ENCODE measurements at places on chromosomes 12 and 14. TPM values are rescaled to one million over a fixed set of nuclear protein-coding genes. Genes with fewer than 3 reads are reported as not detected.

The SOAT2 gene
- polyA plus RNA-seq = 0.20 TPM

The RPS6KL1 gene
- polyA plus RNA-seq = 1.3 TPM

The RHOF gene
- polyA plus RNA-seq = 10.5 TPM

The NEUROD4 gene
- not detected for polyA plus RNA-seq

The OR8S1 gene
- polyA plus RNA-seq = not detected

The ALX1 gene
- polyA plus RNA-seq = not detected

The AP1G2 gene
- polyA plus RNA-seq = 62.8 TPM

The NRXN3 gene
- polyA plus RNA-seq = 1.4 TPM

- no peak for DNase-seq
Measured at GRCh38 chr12:57620245-57620935, 9.2 kb downstream of the ARHGEF25 start.

DNA sequence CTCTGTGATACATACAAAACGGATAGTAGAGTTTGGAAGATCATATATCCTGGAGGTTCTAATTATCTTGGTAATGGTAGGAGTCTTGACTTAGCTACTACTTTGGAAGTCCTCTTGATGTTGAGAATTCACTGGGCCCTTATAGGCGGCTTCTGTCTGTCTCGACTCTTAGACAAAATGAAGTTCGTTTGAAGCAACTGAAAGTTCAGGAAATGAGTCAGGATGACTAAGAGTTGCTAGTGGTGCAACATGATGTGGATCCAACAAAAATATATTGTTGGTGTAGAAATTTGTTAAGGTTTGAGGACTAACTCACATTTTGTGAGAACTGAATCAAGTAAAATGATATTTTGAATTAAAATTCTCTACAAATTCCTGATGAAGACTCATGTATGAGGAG lies 272.7 kb downstream of the AEBP2 start:
- no peak for DNase-seq

- DNase-seq = no peak
Measured at GRCh38 chr12:1820191-1820895, at the start of gene LRTM2. LRTM2 (plus strand) TSS chr12:1820565; CDS start chr12:1828149, 7,584 bp downstream.

DNA sequence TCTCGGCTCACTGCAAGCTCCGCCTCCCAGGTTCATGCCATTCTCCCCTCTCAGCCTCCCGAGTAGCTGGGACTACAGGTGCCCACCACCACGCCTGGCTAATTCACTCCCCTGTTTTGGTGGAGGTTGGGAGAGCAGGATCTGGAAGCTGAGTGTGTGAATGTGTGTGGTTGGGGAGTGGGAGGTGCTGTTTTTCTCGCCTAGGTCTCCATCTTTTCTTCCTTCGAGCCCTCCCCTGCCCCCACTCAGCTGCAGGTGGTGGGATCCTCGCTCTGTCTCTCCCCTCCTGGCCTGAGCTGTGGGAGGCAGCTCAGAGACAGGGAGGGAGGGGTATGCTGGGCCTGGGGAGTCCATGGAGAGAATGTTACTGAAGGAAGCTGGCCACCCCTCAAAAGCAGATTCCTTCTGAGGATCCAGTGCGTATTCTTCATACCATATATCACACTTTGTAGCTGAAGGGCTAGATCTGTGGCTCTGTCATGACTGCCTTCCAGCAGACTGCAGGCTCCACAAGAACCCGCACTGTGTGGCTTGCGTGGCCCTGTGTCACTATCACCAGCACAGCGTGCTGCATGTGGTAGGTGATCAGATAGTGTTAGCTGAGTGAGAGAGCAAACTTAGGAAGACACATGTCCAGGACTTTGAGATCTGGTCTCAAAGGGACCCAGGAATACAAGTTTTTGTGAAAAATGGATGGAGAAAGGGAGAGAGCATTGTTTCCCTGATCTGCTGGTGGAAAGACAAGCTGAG lies 2.8 kb downstream of the KRT83 start:
- DNase-seq = no peak

GRCh38 chr12:26121323-26122060 lies 3.3 kb downstream of the BHLHE41 start:
- DNase-seq = no peak

GRCh38 chr14:71250347-71250746 lies 343.1 kb downstream of the PCNX1 start:
- DNase-seq = no peak

DNA sequence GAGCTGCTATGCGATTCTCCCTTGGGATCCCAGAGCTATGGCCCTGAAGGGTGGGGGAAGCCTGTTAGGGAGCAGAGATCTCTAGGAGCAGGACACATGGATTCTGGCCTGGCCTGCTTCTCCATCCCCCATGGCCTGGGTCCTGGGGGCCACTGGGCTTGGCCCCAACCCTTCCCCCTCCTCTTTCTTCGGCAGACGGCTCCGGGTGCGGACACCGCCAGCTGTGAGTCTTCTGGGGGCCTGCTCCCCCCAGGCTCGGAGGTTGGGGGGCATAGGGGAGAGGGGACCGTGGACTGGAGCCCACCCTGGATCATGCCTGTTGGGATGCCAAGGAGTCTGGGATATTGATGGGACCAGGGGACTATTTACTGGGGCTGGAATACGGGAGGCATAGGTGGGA lies 9.0 kb downstream of the PRPF40B start:
- no peak for DNase-seq

DNA sequence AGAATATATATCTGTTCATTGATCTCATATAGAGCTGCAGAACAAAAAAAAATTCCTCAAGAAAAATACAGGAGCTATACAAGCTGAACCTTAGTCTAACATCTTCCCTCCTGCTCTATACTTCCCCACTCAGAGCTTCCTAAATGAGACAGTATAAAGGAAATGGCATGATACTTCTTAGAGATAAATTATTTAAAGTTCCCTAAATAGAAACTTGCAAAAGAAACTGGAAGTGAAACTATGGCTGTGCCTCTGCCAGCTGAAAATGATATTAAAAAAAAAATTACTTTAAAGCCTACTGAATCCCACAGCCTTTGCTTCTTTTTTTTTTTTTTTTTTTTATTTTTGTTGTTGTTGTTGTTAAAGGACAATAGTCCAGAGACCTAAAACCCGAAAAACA lies 11.6 kb upstream of the NEK9 start:
- no peak for DNase-seq

DNA sequence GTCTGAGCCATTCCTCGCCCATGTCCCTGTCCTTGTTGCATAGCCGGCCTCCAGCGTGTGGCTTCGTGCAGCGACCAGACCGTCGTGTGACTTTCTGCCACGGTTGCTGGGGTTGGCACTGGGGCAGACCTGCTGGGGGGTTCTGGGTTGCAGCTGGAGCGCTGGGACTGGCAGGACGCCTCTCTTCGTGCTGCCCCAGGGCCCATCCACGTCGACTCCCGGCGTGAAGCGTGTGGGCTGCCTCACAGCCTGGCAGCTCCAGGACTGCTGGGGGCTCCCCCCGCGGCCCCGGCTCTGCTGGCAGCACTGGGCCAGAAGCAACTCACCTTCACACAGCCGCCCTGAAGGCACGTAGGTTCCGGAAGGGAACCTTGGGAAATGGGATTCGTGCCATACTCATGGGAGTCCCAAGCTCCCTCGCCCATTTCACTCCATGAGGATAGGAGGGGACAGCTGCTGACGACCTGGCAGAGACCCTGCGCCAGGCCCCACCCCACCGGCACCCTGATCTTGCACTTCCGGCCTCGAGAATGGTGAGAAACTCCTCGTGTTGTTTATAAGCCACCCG lies 51.9 kb downstream of the GALNT9 start:
- DNase-seq = no peak

- no peak for DNase-seq
Measured at GRCh38 chr12:80513211-80513610, 69.2 kb downstream of the PTPRQ start.

DNA sequence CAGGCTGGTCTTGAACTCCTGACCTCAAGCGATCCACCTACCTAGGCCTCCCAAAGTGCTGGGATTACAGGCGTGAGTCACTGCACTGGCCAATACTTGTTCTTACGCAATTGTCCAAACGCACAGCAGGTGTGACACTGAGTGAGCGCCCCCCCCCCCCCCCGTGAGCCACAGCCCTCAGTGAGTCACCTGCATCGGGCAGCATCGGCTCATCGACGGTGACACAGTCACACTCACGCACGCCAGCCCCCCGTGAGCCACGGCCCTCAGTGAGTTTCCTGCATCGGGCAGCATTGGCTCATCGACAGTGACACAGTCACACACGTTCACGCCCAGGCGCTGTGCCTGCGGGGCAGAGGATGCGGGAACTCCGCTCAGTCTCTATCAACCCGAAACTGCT lies 42.5 kb downstream of the GALNT9 start:
- no peak for DNase-seq

DNA sequence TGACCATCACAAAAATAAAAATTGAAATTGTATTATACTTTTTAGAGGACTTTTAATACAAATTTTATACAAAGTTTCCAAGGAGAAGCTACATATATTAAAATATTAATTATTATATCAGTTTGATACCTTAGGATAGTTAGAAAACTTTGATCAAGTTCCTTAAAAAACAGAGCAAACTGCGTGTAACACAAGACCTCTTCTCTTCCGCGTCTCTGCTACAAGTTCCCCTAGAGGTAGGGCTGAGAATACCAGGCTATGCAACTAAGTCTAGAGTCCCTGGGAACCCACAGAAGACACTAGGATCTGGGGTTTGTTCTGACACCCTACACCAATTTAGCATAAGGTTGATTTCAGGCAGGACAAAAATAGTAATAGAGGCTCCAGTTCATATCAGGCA lies 319.0 kb downstream of the FOXG1 start:
- no peak for DNase-seq

DNA sequence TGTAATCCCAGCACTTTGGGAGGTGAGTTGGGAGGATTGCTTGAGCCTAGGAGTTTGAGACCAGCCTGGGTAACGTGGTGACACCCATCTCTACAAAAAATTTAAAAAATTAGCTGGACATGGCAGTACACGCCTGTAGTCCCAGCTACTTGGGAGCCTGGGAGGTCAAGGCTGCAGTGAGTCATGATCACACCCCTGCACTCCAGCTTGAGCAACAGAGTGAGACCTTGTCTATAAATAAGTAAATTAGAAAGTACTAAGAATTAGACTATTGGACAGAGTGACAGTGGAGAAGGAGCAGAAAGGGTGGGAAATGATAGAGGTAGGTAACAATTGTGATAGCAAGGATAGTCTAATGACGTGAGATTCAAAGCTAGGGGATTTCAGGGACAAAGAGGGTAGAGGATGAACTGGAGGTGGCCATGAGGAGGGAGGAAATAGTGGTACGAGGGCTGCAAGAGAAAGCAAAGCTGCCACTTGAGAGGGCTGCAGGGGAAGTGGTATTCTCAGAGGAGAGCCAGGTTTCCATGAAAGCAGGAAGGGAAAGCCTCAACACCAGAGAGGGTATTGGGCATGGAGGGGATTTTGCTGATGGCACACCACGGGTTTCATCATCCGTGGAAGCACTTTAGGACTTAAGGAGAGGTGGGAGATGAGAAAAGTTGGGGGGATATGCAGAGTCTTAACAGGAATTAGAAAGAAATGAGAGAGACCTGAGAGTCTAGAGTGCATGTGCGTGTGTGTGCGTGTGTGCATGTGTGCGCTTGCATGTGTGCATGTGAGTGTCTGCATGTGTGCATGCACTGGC lies 85.6 kb downstream of the SYNE2 start:
- no peak for DNase-seq

- no peak for DNase-seq
Measured at GRCh38 chr12:92961949-92962348, 32.9 kb upstream of the EEA1 start.
